ENCODE measurements at places on chromosomes 6 and 20.

- no peak for DNase-seq
Observed at GRCh38 chr6:1679031-1679687, 69.4 kb downstream of the FOXC1 start.

DNA sequence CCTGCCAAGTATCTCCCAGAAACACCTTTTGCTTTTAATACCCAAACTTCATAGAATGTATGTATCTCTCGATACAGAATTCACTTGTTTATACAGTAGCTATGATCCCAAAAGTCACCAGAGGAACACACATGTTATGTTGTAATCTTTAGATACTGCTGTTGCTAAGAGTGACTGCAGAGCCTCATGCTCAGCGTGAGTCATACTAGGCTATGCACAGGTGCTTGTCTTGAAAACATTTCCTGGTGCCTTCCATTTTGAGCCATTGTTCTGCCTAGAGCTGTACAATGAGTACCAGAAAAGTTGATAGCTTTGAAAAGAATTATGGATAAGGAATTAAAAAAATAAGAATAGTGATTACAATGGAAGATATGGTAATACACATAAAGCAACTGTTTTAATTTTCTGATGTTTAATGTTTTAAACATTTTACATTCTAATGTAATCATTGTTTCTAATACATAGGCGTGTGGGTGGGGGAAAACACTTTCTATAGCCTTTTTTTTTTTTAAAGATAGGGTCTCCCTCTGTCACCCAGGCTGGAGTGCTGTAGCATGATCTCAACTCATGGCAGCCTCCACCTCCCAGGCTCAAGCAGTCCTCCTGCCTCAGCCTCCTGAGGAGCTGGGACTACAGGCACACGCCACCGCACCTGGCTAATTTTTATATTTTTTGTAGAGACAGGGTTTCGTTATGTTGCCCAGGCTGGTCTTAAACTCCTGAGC, 79.4 kb downstream of the CD24 start:
- no peak for DNase-seq

GRCh38 chr6:10640412-10640811, 54.0 kb downstream of the C6orf52 start:
- DNase-seq, result no peak

GRCh38 chr20:18224968-18225568, 63.3 kb upstream of the ZNF133 start:
- no peak for DNase-seq

GRCh38 chr6:28886079-28886439, 37.7 kb downstream of the TRIM27 start:
- DNase-seq, result no peak

- no peak for DNase-seq
Observed at GRCh38 chr6:73719046-73719445, 23.0 kb downstream of the CD109 start.

DNA sequence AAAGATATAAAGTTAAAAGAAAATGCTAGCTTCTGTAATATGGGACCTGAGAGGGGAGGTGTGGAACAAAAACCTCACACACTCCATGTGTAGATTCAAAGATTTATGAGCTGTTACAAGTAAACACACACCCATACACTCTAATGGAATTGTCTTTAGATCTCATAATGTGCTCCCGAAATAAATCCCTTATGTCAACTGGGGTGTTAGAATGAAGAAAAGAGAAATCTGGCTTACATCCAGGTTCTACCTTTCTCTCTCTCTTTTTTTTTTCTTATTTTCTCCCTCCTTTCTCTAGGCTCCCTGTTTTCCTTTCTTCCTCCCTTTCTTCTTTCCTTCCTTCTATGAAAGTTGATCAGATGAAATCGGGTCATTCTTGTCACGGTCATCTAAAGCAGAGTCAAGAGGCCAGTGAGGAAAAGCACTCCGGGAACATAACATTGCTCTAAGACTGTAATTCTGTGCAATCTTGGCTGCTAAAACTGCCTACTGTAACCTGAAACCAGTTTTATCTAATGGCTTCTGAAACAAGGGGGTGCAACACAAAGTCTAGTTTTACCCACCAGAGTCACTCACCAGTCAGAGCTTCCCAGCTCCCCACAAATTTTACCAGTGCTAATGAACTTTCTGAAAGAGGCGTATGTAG, 68.3 kb upstream of the BTBD3 start:
- no peak for DNase-seq

- no peak for DNase-seq
Observed at GRCh38 chr20:47861116-47861515, 75.8 kb upstream of the SULF2 start.

DNA sequence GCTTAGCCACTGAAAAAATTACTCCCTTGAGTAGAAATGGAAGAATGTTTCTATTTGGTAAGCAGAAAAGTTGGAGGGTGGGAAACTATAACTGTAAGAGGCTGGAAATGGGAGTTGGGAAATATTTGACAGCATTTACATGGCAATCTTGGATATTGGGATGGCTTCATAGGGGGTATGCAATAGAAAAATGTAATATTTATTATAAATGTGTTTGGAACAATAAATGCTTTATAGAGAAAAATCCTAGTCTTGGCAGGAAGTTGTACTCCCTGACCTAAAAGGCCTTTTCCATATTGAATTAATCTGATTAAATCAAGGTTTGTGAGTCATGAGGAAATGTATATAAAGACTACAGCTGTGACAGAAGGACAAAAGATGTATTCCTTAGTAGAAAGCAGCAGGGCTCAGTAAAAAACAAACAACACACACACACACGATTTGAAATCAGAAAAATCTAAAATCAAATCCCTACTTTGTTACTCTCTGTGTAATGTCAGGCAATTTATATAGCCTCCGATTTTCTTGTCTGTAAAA, 272.3 kb downstream of the CD109 start:
- no peak for DNase-seq

Measured in NCI-H526 (cell line).